Stimulated activated CD8-positive, alpha-beta memory T cell treated with anti-CD3 and anti-CD28 coated beads, Interleukin-4, amount 100 ng/mL, for 1 hour (primary cell): ENCODE measurements at places on chromosomes 13 and 19.

- no peak for DNase-seq
Observed at GRCh38 chr13:68081061-68081460, 850.9 kb upstream of the PCDH9 start.

- no peak for DNase-seq
Observed at GRCh38 chr13:42859760-42860159, 78.4 kb downstream of the FAM216B start.

DNA sequence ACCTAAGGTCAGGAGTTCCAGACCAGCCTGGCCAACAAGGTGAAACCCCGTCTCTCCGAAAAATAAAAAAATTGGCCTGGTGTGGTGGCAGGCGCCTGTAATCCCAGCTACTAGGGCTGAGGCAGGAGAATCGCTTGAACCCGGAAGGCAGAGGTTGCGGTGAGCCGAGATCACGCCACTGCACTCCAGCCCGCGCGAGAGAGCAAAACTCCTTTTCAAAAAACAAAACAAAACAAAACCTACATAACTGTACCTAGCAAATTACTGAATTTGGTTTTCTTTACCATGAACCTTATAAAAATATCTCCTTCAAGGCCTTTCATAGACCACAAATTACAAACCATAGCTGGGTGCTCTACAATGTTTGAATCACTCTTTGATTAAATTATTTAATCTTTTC lies 760 bp downstream of the ZNF91 start:
- no peak for DNase-seq

DNA sequence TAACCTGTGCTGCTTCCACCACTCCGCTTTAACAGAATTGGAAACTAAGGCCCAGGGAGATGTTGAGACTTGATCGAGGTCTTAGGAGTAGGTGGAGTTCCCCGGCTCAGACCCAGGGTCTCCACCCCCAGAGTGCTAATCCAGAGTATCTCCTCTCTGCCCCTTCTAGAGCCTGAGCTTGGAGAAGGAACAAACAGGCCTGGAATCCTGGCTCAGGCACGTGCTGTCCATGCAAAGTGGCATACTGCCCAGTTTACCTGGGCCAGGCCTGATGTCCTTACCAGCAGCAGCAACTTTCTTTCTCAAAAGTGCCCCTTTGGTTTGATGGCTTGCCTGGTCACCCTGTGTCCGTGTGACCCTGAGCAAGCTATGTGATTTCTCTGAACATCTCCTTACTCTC lies 3.7 kb downstream of the SYNGR4 start:
- DNase-seq: no peak
